ENCODE measurements at places on chromosomes 2 and 18.
A peak's percentile ranks its signal among the peaks of the same experiment; 100 is the strongest.

DNA sequence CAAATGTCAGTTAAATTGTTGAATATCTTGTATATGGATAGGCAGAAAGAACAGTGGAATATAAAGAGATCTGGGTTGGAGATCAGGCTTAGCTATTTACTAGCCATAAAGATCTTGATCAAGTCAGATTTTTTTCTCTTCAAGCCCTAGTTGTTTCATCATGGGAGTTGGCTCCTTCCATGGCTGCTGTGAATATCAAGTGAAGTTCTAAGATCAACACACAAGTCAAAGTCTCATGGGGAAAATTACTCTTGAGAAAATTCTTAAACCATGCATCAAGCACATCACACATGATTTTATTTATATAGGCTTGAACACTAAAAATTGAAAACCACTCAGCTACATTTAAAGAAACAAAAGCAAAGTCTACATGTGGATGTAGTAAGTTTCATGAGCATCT lies 79.8 kb downstream of the C1D start:
- no peak for DNase-seq

GRCh38 chr2:98241592-98241991 lies 104.7 kb upstream of the CNGA3 start:
- DNase-seq: no peak

- DNase-seq: no peak
Measured at GRCh38 chr2:10500601-10501361, 52.7 kb upstream of the ODC1 start.

GRCh38 chr2:133476931-133477615 lies 91.2 kb downstream of the NCKAP5 start:
- no peak for DNase-seq

GRCh38 chr18:40469851-40470250 lies 1485.2 kb upstream of the PIK3C3 start:
- DNase-seq: no peak

DNA sequence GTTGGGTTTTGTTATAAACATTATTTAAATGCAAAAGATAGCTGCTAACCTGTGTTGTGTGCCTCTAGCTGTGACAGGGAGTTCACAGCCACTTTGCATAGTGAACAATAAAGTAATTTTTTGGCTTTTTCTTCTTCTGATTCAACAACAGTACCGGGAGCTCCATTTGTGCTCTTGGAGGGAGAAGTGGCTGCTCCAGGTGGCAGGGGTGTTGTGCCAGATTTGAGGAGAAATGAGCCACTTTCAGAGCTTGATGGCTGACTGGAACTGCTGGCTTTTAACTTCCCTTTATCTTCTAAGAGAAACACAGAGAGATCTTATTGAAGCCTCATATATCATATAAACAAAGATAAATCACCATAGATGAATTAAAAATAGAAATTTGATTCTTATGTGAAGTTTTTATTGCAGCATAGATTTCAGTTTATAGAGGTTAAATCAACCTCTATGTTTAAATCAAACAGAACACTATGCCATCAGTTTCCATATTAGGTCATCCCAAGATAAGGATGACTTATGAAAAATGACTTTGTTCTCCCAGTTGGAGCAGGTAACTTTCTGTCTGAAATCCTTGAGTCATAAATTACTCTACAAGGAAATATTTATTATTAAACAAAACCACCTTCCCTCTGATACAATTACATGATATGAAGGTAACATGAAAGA lies 182.0 kb upstream of the SESTD1 start:
- DNase-seq: no peak

- DNase-seq: no peak
Measured at GRCh38 chr18:37383036-37383785, 182.4 kb downstream of the CELF4 start.

- no peak for DNase-seq
Measured at GRCh38 chr2:46831051-46831868, 84.3 kb downstream of the MCFD2 start.

- DNase-seq: no peak
Measured at GRCh38 chr2:177348118-177348654, 44.4 kb upstream of the AGPS start.

GRCh38 chr2:164917296-164917903 lies 37.9 kb downstream of the SLC38A11 start:
- no peak for DNase-seq

- DNase-seq: peak; percentile 44
Measured at GRCh38 chr2:42238644-42239288, 69.6 kb downstream of the EML4 start.

- DNase-seq: no peak
Measured at GRCh38 chr18:73945130-73945792, 202.4 kb downstream of the FBXO15 start.

GRCh38 chr2:86552889-86553288 lies 10.4 kb downstream of the CHMP3 start:
- DNase-seq: no peak

DNA sequence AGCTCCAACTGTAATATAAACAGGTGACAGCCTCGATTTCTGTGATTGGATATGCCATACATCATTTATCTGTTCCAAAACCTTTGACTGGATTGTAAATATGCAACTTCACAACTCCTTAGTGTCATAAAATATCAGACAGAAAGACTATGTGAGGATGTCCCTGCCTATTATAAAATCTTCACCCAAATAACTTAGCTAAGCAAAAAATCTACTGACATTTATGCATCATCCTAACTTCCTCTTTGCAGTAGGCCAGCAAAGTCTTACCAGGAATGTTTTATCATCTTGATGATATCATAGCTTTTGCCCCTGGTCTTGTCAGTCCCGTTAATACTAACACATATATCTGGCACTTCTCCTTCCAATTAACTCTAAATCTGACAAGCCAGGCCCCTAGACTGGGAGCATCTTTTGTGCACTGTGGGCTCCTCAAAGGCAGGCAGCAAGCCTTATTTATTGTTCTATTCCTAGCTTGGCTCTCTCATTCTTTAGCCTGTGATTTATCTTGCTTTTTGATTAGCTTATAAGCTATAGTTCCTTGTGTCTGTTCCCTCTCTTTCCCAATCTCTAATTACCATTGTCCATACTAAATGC lies 356.5 kb upstream of the HNMT start:
- no peak for DNase-seq

DNA sequence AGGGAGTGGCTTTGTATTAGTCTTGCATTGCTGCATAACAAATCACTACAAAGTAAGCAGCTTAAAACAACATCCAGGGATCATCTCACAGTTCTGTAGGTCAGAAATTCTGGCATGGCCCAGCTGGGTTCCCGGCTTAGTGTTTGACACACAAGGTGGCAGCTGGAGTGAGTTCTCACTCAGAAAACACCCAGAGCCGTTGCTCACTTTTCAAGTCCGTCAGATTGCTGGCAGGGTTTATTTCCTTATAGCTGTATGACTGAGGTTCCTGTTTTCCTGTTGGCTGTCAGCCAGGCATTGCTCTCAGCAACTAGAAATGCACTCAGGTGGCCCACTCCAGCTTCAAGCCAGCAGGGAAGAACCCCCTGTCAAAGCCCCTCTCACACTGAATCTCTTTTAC lies 324.1 kb downstream of the CCDC178 start:
- no peak for DNase-seq

Measured in DND-41 (cell line).